Left cardiac atrium (tissue), 4 donors: ENCODE measurements at places on chromosomes 7 and 10. TPM values are rescaled to one million over a fixed set of nuclear protein-coding genes. Genes with fewer than 3 reads are reported as not detected.
A peak's percentile ranks its signal among the peaks of the same experiment; 100 is the strongest.

DNA sequence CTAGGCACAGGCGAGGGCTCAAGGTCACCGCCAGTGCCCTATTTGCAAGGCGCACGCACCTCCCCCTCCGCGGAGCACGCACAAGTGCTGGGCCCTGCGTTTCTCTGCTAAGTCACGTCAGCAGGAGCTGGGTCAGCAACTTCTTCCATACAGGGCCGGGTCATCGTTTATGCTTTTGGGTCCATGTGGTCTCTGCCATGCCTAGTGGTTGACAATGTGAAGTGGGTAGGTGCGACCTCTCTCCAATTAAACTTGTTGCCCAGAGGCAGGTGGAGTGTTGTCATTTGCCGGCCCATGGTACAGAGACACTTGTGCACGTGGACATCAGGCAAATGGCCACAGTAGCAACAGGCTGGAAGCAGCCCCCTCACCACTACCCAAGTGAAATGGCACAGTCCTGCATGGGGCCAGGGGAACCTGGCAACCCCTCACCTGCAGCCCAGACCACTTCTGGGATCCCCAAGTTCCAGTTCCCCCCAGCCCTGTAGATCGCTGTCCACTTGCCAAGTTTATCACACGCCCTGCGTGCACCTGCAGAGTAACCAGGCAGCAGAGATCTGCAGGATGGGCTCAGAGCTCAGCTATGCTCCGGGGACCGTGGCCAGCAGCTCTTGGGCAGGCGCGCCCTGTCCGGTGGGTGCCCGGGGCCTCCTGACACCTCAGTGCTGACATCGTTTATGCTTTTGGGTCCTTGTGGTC lies 86.1 kb upstream of the PPP2R2D start:
- DNase-seq = no peak

DNA sequence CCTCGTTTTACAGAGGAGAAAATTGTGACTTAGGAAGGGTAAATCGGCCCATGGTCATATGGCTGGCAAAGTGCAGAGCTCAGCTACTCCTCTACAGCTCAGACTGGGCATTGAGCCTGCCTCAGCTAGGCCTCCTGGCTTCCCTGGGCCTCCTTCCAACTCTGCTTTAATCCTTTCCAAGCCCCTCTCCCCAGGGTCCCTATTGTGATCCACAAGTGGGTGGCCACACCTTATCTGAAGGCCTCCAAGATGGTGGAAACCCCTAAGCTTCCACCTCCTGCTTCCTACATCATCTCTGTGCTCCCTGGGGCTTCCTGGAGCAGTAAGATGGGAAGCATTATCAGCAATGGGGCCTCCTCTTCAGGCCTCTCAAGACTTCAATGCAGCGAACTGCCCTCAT lies 3.0 kb upstream of the LGI1 start:
- DNase-seq = no peak

GRCh38 chr10:91034042-91034441 lies 113.2 kb upstream of the ANKRD1 start:
- no peak for DNase-seq

DNA sequence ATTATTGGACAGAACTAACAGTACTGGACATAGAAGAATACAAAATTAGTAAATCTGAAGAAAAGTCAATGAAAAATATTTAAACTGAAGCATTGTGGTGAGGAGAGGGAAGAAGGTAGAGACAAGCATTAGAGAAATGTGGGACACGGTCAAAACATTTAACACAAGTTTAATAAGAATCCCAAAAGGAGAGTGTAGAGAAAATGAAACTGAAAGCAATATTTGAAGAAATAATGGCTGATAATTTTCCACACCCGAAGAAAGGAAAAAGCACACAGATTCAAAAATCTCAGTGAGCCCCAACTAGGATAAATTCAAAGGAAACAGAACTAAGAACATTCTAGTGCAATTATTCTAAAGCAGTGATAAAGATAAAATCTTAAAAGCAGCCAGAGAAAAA lies 126.4 kb upstream of the LRRTM3 start:
- DNase-seq = no peak

- DNase-seq = no peak
Observed at GRCh38 chr10:103936022-103936421, 18.0 kb upstream of the STN1 start.

DNA sequence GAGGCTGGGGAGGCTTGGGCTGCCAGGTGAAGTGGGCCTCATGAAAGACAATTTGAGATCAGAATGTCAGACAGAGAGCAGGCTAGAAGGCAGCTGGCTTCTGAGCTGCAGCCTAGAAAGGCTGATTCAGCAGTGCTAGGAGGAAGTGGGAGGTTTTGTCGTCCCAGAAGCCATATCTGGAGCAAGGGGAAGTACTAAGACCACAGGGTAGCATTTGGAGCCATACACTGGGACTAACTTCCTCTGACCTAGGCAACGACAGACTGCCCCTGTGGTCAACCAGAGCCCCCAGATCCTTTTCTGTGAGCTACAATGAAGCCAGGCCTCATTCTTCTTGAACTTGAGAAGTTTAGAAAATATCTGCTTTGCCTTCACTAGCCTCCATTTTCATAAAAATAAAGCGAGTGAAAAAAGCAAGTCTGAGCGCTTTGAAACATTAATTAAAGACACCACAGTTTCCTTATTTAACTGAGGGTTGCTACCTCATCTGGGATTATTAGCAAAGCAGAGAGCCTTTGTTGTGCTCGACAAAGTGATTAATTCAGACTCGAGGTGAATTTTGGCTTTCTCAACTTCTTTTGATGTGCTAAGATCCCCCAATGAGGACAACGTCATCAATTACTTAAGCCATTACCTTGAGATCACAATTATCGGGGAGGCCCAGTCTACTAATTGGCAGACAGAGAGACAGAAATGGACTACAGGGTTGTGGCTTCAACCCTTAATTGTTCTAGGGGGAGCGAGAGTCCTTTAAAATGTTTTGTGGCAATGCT lies 26.6 kb downstream of the TBXAS1 start:
- no peak for DNase-seq

GRCh38 chr7:44396496-44396895 lies 71.1 kb upstream of the CAMK2B start:
- no peak for DNase-seq

GRCh38 chr10:114100848-114101741 lies 57.4 kb downstream of the ADRB1 start:
- peak; percentile 61 for DNase-seq

GRCh38 chr7:113246738-113247137 lies 128.4 kb upstream of the SMIM30 start:
- DNase-seq = no peak

- DNase-seq = no peak
Observed at GRCh38 chr7:157699357-157700013, 362.7 kb downstream of the DNAJB6 start.

GRCh38 chr7:20238194-20238753 lies 21.1 kb upstream of the MACC1 start:
- no peak for DNase-seq

GRCh38 chr10:43166207-43166879 lies 28.1 kb downstream of the CSGALNACT2 start:
- no peak for DNase-seq

- no peak for DNase-seq
Observed at GRCh38 chr7:41153268-41153667, 549.6 kb downstream of the INHBA start.

DNA sequence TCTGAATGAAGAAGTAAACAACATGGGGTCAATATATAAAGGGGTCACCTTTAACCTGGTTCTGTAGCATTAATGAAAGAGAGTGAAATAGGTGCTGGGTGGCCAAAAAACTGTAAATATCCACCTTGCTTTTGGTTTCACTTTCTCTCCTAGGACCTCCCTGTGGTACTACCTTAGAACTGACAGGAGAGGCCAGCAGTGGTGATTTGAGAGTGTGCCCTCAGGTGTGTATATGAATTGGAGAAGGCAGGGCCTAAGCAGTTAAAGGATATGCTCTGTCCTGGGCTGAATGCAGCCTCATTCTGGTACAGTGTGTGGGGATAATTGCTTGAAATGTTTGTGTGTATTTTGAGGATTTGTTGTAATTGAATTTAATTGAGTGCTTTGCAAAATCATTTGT lies 62.0 kb downstream of the BBS9 start:
- no peak for DNase-seq

DNA sequence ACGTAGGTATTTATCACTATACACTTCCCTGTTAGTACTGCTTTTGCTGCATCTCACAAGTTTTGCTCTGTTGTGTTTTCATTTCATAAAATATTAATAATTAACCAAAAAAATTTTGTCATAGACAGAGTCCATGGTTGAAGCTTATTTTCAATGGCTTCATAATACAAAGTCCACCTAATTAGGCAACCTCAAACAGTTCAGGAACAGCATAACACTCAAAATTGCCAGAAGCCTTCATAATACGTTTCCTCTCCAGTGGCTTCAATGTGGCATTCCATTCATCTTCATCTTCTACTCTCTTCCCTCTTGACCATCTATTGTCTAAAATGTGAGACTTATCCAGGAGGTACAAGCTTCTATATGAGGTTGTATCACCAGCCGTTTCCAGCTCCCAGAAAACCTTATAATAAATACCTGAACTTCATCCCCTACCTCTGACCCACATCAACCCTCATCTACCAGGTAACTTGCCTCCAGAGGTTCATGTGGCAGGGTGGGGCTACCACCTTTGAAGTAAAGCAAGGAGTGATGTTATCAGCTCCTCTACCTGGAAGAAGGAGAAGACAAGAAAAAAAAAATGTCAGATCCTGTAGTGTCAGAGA lies 337.3 kb downstream of the MALRD1 start:
- no peak for DNase-seq

- no peak for DNase-seq
Observed at GRCh38 chr7:117411539-117411938, 15.8 kb downstream of the ASZ1 start.

DNA sequence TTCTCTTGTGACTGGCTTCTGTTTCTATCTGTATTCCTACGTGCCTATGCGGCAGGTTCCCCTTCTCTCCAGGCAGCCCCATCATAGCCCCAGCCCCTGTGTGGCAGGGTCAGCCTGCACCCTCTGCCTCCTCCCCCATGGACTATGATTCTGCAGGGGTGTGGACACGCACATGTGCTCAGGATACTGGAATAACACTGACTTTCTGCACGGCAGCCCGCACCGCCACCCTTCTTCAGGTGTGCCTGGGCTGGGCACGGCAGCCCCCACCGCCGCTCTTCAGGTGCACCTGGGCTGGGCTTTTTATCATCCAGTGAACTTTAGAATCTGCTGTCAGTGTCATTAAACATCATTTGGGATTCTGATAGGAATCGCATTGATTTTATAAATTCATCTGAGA lies 202.6 kb upstream of the PPP2R2D start:
- no peak for DNase-seq

- no peak for DNase-seq
Observed at GRCh38 chr10:97736403-97736901, 476 bp upstream of the ZFYVE27 start.

DNA sequence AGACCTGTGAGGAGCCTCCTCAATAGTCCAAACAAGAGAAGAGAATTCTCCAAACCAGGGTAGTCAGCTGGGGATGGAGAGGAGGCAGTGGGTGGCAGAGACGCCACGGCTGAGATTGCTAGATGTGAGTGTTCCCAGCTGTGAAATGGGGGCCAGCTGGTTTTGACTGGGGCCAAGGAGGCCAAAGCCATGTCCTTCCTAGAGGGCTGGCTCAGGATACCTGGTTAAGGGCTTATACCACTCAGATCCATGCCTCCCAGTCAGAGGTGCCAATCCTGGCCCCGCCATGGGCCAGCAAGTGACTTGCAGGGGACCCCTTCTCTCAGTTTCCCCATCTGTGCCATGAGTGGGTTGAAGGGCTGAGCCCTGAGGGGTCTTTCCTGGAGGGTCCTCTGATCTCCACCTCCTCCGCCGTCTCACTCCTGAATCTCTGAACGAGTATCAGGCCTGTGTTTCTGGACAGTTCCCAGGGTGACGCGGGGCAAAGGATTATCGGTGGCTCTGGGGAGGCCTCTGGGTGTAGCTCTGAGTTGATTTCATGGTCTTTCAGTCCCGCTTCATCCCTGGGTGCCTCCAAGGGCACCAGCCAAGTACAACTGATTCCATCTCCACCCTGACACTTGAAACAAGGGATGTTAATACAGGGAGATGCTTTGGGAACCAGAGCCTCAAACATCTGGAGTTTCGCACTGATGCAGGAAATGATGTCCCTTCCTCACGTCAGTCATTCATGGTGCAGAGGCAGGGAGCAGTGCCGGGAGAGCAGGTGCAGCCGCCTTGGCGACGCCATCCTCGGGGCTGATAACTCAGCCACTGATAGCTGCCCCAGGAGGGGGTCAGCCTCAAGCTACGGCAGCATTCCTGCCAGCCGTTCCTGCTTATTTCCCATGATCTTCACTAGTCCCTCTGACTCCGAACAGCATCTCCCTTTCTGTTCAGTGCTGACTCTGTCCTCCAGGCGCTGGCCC lies 126.7 kb downstream of the RGS10 start:
- no peak for DNase-seq

- no peak for DNase-seq
Observed at GRCh38 chr10:101394524-101395133, 40.7 kb downstream of the BTRC start.

GRCh38 chr7:115914951-115915350 lies 115.6 kb downstream of the TFEC start:
- DNase-seq = no peak

- no peak for DNase-seq
Observed at GRCh38 chr10:182441-183201, 47.4 kb downstream of the ZMYND11 start.

PKD2L1 gene
- not detected for total RNA-seq

CRTAC1 gene
- 19.3 TPM for total RNA-seq

CPA2 gene
- not detected for total RNA-seq

TMEM229A gene
- total RNA-seq = not detected

ALOX5 gene
- 13.8 TPM for total RNA-seq

PITX3 gene
- total RNA-seq = not detected

CHST15 gene
- 9.2 TPM for total RNA-seq
